ENCODE measurements at places on chromosomes 12 and 14.

DNA sequence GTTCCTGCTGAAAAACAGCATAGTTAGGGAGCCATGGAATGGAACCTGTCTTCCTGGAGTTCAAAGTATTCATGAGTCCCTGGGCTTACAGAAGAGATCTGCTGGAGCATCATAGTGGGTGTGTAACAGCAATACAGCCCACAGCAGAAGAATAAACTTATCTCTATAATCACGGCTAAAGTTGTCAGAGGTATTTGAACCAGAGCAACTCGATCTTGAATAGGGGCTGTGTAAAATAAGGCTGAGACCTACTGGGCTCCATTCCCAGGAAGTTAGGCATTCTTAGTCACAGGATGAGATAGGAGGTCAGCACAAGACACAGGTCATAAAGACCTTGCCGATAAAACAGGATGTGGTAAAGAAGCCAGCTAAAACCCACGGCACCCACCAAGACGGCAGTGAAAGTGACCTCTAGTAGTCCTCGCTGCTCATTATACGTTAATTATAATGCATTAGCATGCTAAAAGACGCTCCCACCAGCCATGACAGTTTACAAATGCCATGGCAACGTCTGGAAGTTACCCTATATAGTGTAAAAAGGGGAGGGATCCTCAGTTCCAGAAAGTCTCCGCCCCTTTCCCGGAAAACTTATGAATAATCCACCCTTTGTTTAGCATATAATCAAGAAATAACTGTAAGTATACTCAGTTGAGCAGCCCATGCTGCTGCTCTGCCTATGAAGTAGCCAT lies 223.4 kb downstream of the PCNX1 start:
- DNase-seq = no peak

- DNase-seq = no peak
Observed at GRCh38 chr12:24586293-24586692, 362.6 kb downstream of the BCAT1 start.

DNA sequence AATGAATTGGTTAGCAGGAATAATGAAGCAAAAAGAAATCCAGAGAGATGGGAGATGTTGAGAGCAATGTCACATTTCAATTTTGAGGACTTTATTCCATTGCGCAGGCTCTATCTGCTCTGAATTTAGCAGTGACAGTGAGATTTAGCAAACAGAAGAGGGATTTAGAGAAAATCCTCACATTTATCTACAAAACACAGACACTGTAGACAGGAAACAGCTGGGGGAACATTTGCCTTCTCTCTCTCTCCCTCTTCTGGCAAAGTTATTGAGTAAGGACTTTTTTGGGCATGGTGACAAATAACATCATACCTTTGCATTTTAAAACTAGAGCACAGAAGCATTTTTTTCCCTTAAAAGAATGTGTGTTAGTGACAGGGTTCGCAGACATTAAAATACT lies at the start of gene IGF1:
Gene IGF1 (minus strand): TSS at position 158 of the 400 bp plus-strand sequence. CDS start 182 bp downstream, outside the sequence.
- DNase-seq = no peak

DNA sequence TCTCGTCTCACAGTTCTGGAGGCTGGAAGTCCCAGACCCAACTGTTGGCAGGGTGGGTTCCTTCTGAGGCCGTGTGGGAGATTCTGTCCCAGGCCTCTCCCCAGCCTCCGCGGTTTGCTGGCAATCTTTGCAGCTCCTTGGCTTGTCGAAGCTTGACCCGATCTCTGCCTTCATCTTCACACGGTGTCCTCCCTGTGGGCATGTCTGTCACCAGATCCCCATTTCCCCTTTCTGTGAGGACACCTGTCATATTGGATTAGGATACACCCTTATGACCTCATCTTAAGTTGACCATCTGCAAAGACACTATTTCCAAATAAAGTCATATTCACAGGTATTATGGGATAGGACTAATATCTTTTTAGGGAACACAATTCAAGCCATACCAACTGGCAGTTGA lies 22.6 kb upstream of the LRP1-AS start:
- DNase-seq = no peak

DNA sequence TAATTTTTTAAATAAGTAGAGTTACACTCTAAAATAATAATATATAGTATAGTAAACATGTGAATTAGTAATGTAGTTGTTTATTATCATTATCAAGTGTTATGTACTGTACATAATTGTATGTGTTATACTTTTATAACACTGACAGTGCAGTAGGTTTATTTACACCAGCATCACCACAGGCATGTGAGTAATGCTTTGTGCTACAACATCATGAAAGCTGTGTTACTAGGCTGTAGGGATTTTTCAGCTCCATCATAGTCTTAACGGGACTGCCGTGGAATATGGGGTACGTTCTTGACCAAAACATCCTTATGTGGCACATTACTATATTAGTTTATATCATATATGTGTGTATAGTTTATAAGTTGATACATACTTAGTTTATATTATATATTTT lies 8.6 kb downstream of the FNTB start:
- no peak for DNase-seq

- no peak for DNase-seq
Observed at GRCh38 chr14:101788016-101788635, 26.6 kb downstream of the PPP2R5C start.

- no peak for DNase-seq
Observed at GRCh38 chr12:118145798-118146156, 9.9 kb downstream of the PEBP1 start.

GRCh38 chr12:96196781-96197180 lies 2.6 kb downstream of the ELK3 start:
- DNase-seq = no peak

Measured in liver (tissue), 10 donors.